ENCODE measurements at places on chromosomes 2 and 18.

GRCh38 chr2:76073992-76074604 is 363.4 kb upstream of the GCFC2 start:
- no peak for DNase-seq

- no peak for DNase-seq
Measured at GRCh38 chr2:1032030-1032429, 81.4 kb downstream of the SNTG2 start.

GRCh38 chr2:120503793-120504571 is 158.0 kb downstream of the INHBB start:
- DNase-seq = peak; percentile 32

DNA sequence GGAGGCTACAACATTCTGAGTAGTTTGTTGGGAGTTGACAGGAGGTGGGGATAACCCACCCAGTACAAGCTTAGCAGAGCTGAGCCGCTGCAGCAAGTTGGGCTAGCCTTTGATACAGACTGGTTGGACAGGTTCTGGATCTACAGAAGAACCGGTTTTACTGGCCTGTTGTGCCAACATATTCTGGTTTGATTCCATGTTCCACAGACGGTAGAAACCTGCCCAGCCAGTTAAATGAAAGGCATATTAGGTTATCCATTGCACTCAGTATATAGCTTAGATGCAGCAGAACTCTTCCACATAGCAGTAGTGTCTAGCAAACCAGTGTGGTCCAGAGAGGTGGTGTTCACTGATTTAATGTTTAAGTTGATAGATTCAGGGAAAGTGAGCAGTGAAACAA is 19.3 kb upstream of the RBBP8 start:
- no peak for DNase-seq

- no peak for DNase-seq
Measured at GRCh38 chr2:187051350-187051749, 202.4 kb upstream of the ZSWIM2 start.

DNA sequence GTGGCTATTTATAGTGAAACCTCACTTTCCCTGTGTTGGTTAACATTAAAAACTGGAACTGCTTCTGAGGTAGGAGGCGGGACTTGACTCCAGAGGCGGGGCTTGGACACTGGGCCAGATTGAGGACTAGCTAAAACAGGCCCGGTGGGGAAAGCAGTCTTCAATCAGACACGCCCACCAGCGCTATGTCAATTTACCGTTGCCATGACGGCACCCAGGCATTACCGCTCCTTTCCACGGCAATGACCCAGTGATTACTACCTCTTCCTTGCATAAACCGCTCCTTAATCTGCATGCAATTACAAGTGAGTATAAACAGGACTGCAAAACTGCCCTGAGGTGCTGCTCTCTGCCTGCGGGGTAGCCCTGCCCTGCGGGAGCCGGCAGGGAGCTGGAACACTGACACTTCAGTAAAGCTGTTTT is 35.3 kb downstream of the LRRFIP1 start:
- peak; percentile 93 for DNase-seq

DNA sequence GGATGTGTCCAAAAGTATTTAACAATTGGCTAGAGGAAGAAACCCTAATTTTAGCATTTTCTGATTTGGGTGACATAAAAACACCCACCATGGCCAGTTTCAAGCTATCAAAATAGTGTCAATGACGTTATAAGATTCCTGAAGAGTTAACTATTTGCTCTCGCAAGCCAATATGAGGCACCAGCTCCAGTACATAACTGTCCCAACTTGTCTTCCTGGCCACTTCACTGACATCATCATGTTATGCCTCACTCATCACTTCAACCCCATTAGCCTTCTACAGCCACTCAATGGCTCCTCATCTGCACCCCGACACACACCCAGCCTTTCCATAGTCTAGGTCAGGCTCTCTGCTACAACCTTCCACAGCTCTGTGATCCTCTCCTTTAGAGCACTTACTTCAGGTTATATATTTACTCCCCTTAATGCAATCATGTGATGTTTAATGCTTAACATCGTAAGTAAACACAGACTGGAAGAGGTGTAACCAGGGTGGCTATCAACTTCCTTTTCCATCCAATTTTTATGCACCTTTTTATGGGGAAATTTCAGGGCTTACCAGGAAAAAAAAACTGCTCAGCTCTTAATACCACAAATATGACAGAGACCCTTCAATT is 158.7 kb downstream of the VWC2L start:
- DNase-seq = no peak

GRCh38 chr2:102018823-102019445 is 27.2 kb downstream of the IL1R2 start:
- no peak for DNase-seq
